ENCODE measurements at places on chromosomes 1 and 21. TPM values are rescaled to one million over a fixed set of nuclear protein-coding genes. Genes with fewer than 3 reads are reported as not detected.

THRAP3 gene
- total RNA-seq = 96.6 TPM

RGS18 gene
- 0.24 TPM for total RNA-seq

RNF207 gene
- total RNA-seq = 4.0 TPM

POU3F1 gene
- not detected for total RNA-seq

DNAJC6 gene
- total RNA-seq = 2.2 TPM

OR2G6 gene
- not detected for total RNA-seq

Measured in psoas muscle (tissue), 8 donors.